ENCODE measurements at places on chromosomes 12 and 14.

DNA sequence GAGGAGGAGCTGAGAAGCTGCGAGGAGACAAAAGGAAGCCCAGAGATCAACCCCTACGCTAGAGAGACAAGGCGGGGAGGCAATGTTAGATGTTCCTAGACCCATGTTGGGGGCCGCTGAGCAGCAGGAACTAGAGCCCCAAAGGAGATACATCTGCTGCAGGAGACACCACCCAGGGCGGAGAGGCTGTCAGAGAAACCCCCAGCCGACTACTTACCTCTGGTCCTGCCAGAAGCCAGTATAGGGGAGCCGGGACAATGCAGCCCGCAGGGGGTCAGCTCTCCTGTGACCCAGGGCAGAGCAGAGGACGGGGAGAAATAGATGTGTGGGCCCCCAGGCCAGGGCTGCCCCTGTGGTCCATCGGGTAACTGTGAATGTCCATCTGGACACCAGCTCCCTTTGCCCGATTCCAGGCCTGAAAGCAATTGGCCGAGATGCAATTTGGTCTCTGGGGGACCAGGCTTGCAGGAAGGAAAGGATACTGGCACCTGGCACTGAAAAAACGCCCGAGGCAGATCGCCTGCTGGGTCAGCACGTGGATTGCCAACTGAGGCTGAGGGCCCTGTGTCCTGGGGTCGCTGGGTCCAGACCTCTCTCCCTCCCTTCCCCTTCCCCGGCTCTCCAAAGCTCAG is 34.9 kb downstream of the SYNE3 start:
- DNase-seq = no peak

- no peak for DNase-seq
Observed at GRCh38 chr12:23555180-23555824, 394.2 kb downstream of the SOX5 start.

DNA sequence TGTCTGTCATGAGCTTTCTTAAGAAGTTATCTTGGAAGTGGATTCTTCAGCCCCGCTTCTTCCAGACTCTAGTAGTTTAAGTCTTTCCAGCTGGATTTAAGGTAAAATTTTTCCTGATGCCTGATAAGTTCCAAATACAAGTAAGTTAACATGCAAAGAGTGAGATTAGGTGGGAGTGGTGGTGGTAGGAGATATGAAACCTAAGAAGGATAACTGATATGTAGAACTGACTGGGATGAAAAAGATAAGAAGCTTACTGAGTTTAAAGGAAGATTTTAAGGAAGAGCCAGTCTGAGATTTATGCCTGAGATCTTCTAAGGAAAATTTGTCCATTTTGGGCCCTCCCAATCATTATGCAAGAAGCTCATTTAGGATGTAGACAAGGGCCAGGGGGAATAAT is 250.9 kb upstream of the SYT10 start:
- no peak for DNase-seq

DNA sequence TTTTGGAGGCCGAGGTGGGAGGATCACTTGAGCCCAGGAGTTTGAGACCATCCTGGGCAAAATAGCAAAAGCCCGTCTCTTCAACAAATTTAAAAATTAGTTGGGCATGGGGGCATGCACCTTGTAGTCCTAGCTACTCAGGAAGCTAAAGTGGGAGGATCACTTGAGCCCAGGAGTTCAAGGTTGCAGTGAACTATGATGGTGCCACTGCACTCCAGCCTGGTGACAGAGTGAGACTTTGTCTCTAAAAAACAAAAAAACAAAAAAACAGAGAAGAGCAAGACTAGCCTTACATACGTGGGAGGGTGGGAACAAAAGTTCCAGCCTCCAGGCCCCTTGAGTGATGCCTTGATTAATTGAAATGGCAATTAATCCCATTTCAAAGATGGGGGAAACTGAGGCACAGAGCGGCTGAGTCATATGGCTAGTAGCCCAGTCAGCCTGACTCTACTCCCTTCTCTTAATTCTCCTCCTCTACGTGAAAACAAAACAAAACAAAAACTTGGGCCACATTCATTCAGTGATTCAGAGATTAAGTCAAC is 3.3 kb upstream of the FAM222A start:
- no peak for DNase-seq

DNA sequence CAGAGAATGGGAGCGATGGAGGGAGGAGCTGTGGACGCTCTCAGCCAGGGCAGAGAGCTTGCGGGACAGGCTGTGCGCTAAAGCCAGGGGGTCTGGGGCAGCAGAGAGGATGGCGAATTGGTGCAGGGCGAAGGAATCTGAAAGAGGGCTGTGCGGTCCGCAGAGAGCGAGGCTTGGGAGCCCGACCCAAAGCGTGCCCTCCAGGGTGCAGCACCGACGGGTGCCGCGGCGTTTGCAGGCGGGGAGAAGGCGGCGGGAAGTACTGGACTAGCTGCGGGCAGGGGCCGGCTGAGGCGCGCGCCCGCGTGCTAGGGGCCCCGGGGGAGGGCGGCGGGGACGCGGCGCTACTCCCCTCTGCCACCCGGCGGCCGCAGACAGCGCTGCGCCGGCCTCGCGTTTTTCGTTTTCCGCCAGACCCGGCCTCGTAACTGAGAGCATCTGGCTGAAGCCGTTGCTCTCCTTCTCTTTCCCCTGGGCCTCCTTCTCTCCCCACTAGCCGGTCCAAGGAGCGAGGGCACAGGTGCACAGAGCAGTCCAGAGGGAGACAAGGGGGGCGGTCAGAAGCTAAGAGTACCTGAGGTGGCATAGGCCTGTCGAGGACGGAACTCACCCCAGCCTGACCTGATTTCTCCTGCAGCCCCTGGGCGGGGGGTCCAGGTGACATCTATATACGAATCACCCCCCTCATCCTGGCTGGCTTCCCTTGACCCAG is 24.9 kb downstream of the SLC6A12 start:
- DNase-seq = peak; percentile 79

DNA sequence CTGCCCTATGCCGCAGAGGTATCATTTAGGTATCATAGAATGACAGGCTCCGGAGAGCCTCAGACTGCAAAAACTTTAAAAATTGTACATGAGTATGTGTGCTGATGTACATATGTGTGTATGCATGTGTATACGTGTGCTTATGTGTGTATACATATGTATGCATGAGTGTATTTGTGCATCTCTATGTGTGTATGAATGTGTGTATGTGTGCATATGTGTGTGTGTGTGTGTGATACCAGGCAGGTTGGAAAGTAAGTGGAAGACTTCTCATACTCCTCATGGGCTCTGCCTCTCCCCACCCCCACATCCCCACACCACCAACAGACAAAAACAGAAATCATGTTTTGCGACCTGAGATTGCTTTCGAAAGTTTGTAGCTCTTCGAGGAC is 621 bp upstream of the TMEM117 start:
- no peak for DNase-seq

GRCh38 chr14:31083781-31084180 is 57.6 kb upstream of the STRN3 start:
- peak; percentile 24 for DNase-seq
